Activated T-cell treated with anti-CD3 and anti-CD28 coated beads, Interleukin-2, amount 50 U/mL, for 4 hours (primary cell): ENCODE measurements at places on chromosomes 12 and 14. TPM values are rescaled to one million over a fixed set of nuclear protein-coding genes. Genes with fewer than 3 reads are reported as not detected.

The CBLN3 gene
- total RNA-seq: 3.1 TPM

The NRL gene
- 1.2 TPM for total RNA-seq

The MMP17 gene
- 0.46 TPM for total RNA-seq

The NKX2-8 gene
- total RNA-seq: not detected

The KRT6B gene
- total RNA-seq: not detected

The GLTP gene
- total RNA-seq: 40.0 TPM

The ACAD10 gene
- total RNA-seq: 17.2 TPM

The PIWIL1 gene
- not detected for total RNA-seq

The SERPINA10 gene
- total RNA-seq: not detected

The ZNF219 gene
- total RNA-seq: 7.0 TPM

The MYF6 gene
- total RNA-seq: not detected

The ACOT6 gene
- total RNA-seq: not detected

The PLEKHH1 gene
- total RNA-seq: 1.1 TPM

The LRRC43 gene
- total RNA-seq: 0.28 TPM

The NABP2 gene
- total RNA-seq: 103 TPM

The CPSF6 gene
- total RNA-seq: 94.5 TPM

The CCDC177 gene
- not detected for total RNA-seq

The IAPP gene
- total RNA-seq: not detected

The COPS7A gene
- total RNA-seq: 54.4 TPM

The STYK1 gene
- 0.32 TPM for total RNA-seq

The METAP2 gene
- 131 TPM for total RNA-seq
